ENCODE measurements at places on chromosomes 11 and 22.
A peak's percentile ranks its signal among the peaks of the same experiment; 100 is the strongest.

- no peak for DNase-seq
These were observed 5.1 kb upstream of the DCHS1 start for GRCh38 chr11:6660712-6661111.

DNA sequence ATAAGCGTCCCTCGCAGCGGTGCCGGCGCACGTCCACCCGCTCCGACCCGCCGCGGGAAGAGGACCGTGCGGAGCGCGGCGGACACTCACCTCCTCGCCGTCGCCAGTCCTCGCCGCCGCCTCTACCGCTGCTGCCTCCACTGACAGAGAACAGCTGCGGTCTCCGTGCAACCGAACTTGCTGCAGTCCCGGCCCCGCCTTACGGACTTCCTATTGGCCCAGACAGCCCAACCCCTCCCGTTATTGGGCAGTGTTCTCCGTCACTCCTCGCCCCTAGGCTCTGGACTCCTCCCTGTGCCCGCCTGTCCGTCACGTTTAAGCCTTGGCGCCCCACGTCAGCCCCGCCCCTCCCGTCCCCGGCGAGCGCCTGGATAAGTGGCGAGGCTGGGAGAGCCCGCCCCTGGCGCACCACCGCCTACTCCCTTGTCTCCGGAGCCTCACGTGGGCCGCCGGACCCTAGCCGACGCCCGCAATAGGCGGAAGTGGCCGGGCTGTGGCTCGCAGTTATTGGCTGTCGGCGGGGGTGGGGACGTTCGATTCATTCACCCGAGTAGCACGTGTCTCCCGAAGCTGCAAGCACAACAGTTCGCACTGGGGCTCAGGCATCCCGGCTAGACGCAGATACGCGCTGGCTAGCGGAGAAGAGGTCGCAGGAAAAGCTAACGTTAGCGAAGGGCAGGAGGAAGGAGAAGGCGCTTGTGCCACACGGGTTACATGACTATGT is at the start of gene PC:
Gene PC, minus strand, starts transcription at position 152 of the 724 bp plus-strand sequence. CDS start 86,224 bp downstream, outside the sequence.
- DNase-seq: peak; percentile 99

DNA sequence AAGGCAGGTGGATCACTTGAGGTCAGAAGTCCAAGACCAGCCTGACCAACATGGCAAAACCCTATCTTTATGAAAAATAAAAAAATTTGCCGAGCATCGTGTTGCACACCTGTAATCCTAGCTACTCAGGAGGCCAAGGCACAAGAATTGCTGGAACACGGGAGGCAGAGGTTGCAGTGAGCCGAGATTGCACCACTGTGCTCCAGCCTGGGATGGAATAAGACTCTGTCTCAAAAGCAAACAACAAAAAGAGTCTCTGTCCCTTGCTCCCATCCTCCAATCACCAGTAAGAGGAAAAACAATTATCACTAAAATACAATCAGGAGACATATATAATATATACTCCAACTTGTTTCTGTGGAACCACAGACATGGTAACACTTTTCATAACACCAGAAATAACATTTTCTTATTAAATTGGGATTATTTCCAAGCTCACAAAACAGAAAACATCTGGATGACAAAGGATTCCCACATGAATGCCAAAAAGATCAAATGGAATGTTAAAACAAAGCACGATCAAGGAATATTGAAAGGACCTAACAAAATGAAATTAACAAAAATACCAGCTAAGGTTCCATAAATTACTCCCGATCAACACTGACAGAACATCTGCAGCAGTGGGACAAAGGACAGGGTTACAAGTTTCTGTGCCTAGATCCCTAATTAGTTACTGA is 15.2 kb downstream of the FCHSD2 start:
- DNase-seq: no peak

DNA sequence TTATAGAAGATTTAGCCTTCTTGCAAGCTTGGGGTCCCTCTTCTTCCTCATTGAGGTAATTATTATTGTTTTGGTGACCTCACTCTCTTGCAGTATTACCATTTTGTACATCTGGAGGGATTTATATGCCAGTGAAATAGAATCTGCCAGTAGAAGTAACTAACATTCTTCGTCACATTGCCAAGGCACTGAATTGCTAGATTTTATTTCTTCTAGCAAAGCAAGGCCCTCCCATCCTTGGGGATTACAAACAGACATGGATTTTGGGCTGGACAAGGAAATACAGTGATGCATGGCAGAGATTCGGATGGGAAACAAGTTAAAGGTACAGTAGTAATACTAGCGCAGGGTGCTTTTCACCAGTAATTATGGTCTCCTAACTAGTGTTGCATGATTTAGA is 7.8 kb downstream of the ADAMTS15 start:
- DNase-seq: no peak

DNA sequence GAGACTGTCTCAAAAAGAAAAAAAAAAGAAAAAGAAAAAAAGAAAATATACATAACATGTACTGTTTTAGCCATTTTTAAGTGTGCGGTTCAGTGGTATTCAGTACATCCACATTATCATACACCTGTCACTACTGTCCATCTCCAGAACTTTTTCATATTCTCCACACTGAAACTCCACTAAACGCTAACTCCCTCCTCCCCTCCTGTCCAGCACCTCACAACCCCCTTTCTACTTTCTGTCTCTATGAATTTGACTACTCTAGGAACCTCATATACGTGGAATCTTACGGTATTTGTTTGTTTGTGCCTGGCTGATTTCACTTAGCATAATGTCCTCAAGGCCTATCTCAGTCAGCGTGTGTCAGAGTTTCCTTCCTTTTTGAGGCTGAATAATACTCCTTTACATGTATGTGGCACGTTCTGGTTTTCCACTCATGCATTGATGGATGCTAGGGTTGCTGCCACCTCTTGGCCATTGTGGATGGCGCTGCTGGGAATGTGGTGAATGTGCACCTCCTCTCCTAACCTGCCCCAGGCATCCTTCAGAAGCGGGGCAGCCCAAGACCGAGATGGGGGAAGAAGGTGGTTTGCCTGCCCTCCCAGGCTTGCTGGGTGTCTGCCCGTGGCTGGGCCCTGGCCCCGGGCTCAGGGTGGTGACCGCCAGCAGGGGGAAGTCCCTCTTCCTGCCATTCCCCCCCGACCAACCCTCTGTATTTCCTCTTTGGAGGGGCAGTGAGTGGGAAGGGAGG is 60.5 kb downstream of the BCR start:
- no peak for DNase-seq

- DNase-seq: no peak
These were observed 121.3 kb upstream of the SERPIND1 start for GRCh38 chr22:20652582-20652981.

DNA sequence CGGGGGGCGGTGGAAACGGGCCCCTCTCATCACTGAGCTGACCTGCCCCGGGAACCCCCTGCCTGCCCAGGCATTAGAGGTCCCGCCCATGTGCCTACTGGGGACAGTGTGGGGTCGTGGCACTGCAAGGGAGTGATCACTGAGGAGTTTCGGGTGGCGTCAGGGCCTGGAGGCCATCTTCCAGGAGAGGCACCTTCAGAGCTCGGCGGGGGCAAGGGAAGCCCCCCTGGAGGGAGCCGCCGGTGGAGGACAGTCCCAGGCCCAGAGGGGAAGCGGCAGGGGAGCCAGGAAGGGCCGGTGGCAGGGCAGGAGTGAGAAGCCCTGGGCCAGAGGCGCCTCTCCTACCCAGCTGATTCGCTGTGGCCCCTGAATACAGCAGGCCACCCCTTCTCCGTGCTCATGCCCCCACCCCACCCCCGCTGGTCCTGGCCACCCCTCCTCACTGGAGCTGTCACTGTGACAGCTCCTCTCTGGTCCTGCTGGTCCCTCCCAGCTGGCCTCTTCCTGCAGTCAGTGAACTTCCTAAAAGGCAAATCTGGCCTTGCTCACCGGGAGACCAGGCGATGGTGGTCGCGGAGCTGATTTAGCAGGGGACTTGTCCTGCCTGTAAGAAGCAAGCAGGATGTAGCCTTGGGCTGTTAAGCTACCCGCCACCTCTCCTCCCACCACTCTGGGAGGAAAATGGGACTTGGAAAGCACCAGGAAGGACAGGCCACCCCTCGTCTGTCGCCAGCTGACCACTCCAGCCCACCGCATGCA is 2.0 kb upstream of the MAPK11 start:
- DNase-seq: no peak

- DNase-seq: no peak
These were observed 489.5 kb downstream of the BUD13 start for GRCh38 chr11:116283300-116283699.

GRCh38 chr11:37411289-37411688 is 813.3 kb upstream of the RAG2 start:
- DNase-seq: no peak

DNA sequence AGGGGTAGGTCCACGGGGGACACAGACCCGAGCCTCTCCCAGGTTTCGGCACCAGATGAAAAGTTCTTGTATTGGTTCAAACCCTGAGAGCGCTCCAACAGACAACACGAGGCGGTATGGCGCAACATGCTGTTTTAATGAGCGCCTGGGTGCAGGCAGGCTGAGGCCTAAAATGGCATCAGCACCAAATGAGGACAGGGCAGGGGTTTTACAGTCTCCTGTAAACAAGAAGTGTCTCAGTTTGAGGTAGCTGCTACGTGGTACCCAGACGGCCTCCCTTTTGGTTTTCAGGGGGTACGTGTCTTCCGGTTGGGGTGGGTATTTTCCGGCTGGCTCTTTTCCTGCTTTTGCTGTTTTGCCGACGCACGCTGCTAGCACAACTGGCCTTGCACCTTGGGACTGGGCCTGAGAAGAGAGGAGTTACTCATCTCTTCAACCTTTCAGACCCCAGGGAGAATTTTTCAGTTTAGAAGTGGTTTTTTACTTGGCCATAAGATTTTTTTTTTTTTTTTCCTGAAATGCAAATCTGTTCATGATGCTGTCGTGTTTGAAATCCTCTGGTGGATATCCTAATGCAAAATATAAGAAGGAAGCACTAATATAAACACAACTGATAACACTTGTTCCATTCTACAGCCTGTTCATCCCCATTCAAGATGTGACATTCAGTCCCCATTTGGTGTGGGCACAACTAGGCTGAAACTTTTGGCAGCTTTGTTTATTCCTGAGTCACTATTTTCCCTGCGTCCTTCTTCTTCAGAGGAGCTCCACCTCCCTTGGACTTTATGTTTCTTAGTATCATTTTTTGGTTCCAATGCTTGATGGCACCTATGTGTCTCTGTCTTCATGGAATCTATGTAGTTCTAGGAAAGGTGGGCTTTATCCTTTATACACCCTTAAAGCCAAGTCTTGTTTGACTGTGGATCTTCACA is 6.5 kb downstream of the PPFIBP2 start:
- DNase-seq: no peak

- DNase-seq: peak; percentile 46
These were observed 77.3 kb downstream of the SCN3B start for GRCh38 chr11:123577081-123577598.

GRCh38 chr11:26490546-26490945 is 81.5 kb downstream of the MUC15 start:
- no peak for DNase-seq

DNA sequence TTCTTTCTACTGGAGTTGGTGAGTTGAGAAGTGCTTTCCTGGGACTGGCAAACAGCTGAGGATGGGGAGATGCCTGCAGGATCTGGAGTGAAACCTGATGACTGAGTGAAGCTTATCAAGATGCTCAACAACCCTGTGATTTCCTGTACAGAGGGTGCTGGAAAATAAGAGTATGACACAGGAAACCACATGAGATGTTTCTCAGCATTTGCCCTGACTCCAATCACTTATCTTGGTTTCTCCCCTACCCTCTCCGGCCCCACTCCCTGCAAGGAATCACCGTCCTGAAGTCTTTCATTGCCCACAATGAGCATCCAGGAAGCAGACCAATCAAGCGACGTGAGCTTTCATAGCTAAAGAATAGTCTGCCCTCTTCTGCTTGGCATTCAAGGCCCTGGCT is at the start of gene MRGPRX2:
Gene MRGPRX2, minus strand, starts transcription at position 89 of the 400 bp plus-strand sequence. CDS start 4,315 bp downstream, outside the sequence.
- peak; percentile 5 for DNase-seq

GRCh38 chr11:94553938-94554337 is 10.2 kb downstream of the FUT4 start:
- DNase-seq: no peak

DNA sequence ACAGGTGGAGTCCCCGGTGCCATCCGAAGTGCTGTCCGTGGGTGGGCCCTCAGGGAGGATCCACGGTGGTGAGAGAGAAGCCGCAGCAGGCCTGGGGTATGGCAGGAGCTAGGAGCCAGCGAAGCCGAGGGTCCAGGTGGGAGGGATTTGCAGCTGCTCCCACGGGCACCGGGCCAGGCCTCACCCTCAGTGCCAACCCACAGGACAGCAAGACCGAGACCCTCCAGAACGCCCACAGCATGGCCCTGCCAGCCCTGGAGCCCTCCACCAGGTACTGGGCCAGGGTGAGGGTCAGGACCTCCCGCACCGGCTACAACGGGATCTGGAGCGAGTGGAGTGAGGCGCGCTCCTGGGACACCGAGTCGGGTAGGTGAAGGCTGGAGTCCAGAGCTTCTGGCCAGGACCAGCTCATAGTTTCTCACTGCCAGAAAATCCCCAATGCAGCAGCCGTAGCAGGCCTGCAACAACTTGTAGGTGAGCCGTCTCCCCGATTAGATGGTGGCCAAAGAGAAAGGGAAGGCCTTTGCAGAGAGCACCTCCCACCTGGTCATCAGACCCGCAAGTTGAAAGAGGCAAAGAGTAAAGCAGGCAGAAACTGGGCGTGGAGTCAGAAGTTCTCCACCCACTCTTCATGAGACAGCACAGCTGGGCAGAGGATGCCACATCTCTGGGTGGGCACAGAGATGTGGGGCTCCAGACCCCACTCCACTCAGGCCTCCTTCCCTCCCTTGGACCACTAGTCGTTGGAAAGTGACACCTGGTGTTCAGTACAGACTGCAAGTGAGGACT is 20.4 kb downstream of the CSF2RB start:
- DNase-seq: no peak

- DNase-seq: no peak
These were observed 5.1 kb downstream of the SNU13 start for GRCh38 chr22:41683616-41684015.

GRCh38 chr11:68734111-68734510 is 17.2 kb downstream of the TESMIN start:
- DNase-seq: no peak

DNA sequence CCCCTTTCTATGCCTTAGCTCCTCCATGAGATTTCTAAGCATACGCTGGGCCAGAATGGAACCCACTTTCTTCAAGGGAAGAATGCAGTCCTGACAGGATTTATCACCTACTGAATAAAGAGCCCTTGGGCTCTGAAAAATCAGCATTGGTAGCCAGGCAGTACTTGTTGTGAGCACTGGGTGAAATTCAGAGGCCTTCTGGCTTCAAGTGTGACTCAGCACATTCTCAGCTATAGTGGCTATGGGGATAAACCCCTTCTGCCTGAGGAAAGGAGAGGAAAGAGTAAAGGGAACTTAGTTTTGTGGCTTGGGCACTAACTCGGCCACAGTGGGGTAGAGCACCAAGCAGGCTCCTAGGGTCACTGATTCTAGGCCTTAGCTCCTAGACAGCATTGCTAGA is 574.8 kb downstream of the JRKL start:
- DNase-seq: no peak

DNA sequence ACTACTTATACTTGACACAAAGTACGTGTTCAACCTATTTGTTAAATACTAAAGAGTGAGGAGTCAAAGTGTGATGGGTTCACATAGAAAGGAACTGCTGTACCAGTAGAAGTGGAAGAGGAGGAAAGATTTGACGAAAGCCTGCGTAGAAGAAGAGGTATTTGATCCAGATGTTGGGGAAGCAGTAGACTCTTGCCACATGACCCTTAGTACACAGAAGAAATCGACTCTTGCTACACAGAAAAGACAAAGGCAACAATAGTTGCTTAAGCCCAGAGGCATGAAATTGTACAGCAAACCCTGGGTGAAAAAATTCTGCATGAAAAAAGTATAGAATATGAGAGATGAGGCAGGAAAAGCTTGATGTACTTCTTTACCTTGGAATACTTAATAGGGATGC is 152.9 kb downstream of the ETS1 start:
- no peak for DNase-seq

Data from CD4-positive, alpha-beta T cell treated with Interleukin-1 beta for 1 hour (primary cell).